GM19239 (cell line): ENCODE measurements at places on chromosomes 7 and 10.
A peak's percentile ranks its signal among the peaks of the same experiment; 100 is the strongest.

DNA sequence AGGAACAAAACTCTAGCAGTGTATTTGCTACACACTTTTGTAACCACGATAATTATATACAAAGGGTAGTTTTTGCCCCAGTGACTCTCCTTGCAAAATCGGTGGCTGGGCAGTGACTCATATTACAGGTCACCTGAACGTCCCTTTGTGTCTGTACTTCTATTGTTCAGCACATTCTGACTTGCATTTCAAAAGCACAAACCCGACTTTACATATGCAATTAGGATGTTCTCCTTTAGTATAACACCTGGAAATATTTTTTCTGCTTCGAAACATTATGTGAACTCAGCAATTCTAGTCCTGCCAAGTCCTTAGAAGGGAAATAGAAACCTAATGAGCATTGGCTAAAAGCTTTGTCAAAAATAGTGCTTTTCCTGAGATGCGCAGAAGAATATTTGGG, 6.0 kb downstream of the PRR15 start:
- DNase-seq = no peak

- DNase-seq = no peak
Measured at GRCh38 chr10:1315178-1315577, 259.0 kb downstream of the WDR37 start.

DNA sequence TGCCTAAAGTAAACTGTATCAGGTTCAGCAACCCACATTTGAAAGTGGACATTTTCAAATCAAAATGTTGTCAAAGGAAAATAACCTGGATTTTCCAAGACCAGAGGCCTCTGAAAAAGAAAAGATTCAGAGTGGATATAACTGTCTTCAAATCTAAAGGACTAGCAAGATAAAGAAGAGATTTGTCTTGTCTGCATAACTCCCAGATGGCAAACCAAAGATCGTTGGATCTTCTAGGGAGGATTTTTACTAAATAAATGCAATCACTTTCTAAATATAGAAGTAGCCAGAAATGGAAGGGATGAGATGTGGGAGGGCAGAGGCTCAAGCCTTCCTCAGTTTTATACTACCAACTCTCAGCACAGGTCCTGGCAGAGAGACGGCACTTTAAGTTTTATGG, 39.0 kb downstream of the CABCOCO1 start:
- no peak for DNase-seq

GRCh38 chr7:42945821-42946626, 13.8 kb downstream of the MRPL32 start:
- DNase-seq = no peak

DNA sequence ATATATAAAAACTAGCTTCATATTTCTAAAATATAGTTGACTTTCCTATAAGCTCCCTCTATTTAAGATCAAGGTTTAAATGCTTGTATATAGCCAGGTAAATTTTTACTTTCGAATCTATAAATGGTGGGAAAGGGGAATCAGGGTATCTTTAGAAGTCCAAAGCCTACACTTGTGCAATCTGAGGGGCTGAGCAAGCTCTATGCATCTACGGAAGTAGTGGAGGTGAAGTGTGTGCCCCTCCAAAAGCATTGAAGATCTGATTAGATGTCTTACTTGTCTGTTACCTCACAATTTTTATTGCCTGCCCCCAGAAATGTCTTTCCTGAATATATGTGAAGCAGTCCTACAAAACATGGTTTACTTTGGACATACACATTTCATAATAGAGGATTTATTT, 1.6 kb downstream of the AKAP9 start:
- DNase-seq = no peak

DNA sequence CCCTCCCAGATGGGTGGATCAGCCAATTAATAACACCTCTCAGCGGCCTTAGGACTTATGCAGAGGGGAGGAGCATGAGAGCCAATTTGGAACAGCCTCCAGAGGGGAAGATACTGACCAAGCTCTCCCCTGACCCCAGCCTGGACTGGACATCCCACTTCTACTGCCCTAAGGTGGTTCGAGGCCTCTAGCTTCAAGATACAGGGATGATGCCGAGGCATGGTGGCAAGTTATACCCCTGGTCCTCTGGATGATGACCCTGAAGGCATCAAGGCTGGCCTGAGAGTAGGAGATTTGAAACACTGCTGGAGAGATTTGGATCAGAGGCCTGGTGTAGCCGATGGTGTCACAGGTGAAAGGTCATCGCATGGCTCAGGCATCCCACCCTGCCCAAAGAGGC, 3.2 kb downstream of the CDH23 start:
- no peak for DNase-seq

DNA sequence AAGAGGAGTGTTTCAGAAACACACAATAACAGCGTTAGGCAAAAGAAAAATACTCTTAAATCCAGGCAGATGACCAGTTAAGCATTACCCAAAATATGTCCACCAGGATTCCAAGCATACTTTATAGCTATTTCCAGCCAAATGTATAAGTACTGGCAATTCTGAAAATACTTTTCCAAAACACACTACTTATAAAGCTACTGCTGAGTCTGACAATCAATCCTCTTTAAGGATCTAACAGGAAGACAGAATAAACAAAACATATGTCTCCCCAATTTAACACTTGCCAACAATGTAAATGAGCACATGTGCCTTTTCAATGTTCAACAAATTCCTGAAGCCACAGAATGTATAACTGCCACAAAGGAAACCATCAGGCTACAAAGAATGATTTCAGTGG, 370.9 kb downstream of the SORCS1 start:
- no peak for DNase-seq

- DNase-seq = no peak
Measured at GRCh38 chr7:43528576-43529354, 54.1 kb upstream of the STK17A start.

- no peak for DNase-seq
Measured at GRCh38 chr7:22223807-22224206, 133.1 kb downstream of the RAPGEF5 start.

DNA sequence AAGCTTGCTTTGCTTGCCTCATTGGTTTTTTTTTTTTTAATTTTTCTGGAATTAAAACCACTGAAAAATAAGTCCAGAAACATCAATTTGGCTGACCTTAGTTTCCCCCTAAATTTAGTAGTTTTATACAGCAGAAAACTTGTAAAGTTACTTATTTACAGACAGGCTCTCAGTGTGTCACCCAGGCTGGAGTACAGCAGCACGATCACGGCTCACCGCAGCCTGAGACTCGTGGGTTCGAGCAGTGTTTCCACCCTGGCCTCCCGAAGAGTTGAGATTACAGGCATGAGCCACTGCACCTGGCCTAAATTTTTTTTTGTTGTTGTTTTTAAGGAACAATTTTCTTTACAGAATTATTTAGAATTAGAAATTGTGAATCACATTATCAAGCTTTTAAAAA, 250.5 kb downstream of the SDK1 start:
- no peak for DNase-seq

DNA sequence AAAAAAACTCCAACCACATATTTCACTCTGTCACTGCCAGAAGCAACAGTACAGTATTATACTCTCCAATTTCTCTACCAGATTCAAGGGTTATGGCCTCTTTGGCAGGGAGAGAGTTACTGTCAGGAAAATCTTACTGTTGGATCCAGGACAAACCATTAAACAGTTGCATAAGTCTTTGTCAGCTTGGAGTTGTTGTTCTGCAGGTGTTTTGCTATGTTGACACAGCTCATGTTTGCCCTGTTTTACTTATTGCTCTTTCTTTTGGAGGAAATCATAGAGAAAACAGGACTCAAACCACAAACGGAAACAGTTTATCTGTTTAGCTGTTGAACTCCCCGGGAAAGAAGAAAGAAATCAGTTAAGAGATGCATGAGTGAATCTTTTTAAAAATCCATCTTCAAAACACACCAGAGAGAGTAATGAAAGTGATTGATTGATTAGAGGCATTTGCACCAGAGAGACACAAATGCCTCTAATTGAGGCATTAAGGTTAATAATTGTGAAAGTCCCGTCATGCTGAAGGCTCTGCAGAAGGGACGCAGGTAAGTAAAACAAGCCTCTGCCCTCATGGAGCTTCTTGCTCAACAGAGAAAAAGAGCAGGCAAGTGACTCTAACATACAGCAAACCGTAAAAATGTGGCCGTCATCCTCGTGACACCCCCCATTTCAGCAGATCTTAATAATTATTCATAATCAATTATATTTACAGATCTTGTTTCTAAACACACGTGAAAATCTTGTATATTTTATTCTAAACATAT, 38.7 kb upstream of the ARHGAP21 start:
- no peak for DNase-seq

DNA sequence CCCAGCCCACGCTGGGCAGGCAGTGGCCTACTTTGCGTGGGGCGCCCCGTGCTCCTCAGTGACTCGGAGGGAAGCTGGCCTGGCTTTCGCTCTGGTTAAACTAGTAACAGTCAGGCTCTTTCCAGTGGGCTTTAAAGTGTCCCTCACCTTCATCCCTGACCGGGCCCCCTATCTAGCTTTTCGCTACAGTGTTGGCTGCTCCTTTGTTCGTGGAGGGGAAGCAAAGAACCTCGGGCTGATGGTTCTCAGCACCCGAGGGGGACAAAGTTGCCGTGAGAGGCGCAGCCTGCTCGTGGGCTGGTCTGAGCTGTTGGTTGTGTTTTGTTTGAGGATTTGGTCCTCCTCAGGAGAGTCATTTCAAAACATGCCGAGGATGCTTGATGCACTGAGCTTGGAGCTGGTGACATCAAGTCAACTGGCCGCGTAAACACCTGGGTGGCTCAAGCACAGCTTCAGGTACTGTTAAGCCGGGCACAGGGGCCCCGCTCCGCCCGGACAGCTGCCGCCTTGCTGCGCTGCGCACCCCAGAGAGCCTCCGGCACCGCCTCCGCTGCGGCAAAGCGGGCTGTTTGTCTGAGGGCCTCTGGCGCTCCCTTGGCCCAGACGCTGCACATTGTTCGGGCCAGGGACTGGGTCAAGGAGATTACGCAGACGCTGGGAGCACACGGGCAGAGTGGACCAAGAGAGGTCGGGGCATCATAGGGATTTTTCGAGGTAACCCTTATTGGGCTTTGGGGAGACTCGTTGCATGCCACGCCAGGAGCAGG, 1.6 kb downstream of the DLX6 start:
- DNase-seq = no peak

- DNase-seq = no peak
Measured at GRCh38 chr7:108235451-108236061, 105.4 kb upstream of the LAMB4 start.

DNA sequence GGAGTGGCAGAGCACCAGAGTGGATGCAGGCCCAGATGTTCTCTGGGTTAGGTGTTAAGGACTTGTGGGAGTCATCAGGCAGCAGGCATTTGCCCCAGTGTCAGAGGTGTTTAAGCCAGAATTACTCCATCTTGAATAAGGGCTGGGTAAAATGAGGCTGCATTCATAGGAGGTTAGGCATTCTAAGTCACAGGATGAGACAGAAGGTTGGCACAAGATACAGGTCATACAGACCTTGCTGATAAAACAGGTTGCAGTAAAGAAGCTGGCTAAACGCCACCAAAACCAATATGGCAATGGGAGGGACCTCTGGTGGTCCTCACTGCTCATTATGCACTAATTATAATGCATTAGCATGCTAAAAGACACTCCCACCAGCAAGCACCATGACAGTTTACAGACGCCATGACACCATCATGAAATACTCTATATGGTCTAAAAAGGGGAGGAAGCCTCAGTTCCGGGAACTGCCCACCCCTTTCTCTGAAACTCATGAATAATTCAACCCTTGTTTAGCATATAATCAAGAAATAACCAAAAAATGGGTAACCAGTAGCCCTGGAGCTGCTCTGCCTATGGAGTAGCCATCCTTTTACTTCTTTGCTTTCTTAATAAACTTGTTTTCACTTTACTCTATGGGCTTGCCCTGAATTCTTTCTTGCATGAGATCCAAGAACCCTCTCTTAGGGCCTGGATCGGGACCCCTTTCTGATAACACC, 882 bp upstream of the LRRC61 start:
- no peak for DNase-seq

- DNase-seq = no peak
Measured at GRCh38 chr7:52140851-52141250, 824.2 kb upstream of the COBL start.

DNA sequence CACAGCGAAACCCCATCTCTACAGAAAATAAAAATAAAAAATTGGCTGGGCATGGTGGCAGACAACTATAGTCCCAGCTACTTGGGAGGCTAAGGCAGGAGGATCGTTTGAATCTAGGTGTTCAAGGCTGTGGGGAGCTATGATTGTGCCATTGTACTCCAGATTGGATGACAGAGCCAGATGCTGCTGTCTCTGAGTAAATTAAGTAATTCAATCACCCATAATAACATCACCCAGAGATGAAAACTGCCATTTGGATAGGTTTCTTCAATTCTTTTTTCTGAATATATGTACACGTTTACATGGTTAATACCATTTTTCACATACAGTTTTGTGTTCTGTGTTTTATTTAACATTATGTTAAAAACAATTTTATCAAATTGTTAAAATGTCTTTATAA, 79.3 kb downstream of the WIPF3 start:
- DNase-seq = no peak

DNA sequence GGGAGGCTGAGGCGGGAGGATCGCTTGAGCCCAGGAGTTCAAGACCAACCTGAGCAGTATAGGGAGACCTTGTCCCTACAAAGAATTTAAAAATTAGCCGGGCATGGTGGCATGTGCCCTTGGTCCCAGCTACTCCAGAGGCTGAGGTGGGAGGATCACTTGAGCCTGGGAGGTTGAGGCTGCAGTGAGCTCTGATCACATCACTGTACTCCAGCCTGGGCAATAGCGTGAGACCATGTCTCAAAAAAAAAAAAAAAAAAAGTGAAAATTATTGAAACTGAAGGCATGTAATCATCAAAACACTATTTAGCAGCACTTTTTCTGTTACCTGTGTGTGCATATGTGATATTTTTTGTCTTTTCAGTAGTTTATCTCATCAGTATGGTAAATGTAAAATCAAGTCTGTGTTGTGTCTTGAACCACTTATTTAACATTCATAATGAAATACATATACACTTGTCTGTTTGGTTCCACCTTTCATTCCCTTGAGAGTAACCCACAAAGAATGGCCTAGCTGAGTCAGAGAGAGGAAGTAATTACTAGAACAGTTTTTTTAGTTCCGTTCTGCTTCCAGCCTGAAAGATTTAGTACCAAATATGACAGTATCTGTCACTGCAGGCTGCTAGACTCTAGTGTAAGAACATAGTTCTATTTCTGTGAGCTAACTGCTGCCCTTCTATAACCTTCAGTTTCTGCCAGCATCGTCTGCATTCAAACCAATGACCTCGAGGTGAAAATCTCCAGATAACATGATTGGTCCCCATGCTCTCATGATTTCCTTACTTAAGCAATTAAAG, 68.6 kb downstream of the MMRN2 start:
- DNase-seq = peak; percentile 50

DNA sequence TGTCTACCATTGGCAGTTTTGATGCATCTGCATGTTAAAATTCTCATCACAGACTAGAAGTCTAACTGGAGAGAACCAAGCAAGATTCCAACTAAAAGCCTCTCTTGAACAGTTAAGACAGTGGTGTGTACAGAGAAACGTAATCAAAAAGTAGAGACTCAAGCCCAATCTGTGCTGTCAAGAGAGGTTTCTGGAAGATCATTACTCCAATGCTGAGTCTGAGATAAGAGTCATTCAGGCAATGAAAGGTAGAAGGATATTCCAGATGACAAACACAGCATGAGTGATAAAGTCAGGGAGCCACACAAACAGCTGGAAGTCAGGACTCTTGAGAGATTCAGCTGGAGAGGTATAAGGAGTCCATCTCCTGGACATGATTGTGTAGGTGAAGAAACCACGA, 48.7 kb downstream of the IQUB start:
- no peak for DNase-seq
